ENCODE measurements at places on chromosomes 13 and 19.

DNA sequence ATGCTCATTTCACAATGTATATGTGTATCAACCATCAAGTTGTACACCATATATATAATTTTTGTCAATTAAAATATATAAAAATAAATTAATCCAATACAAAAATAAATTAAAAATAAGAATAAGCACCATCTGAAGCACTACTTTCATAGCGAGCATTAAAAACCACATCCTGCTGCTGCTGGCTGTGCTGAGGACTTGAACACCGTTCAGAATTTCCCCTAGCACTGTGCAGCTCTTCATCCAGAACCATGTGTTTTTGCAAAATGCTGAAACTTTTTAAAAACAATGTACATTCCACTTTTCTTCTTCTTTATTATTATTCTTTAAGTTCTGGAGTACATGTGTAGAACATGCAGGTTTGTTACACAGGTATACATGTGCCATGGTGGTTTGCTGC, 40.0 kb upstream of the FOXO1 start:
- DNase-seq, result no peak

GRCh38 chr13:76929851-76930374, 18.4 kb upstream of the ACOD1 start:
- DNase-seq, result no peak

DNA sequence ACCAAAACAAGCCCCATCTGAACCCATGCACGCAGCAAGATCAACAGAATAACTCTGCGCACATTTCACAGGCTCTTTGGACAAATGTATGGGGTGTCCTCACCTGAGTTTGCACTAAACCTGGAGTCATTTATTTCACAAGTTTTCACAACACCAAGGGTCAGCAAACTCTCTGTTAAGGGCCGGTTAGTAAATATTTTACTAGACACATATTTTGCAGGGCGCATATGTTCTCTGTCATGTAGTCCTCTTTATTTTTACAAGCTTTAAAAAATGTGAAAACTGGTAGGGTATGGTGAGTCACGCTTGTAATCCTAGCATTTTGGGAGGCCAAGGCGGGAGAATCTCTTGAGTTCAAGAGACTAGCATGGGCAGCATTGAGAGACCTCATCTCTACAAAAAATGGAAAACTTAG, 45.5 kb upstream of the DPRX start:
- DNase-seq, result no peak

GRCh38 chr13:108527844-108528243, 101.6 kb upstream of the MYO16 start:
- no peak for DNase-seq

DNA sequence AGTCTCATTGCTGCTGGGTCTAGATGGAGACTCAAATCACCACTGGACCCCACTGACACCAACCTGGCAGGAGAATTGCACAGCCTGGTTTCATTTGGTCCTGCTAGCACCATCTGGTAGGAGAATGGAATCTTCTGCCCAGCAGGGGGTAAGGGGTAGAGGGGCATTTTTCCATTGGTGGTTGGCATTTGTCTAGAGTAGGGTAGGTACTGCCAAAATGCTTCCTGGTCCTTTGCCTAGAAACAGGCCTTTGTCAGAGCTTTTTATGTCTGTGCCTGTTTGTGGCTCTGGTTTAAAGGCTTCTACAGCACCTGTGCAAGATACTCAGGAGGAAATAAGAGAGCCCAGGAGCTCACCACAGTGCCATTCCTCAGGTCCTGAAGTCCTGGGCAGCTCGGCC, 121.3 kb downstream of the KCTD12 start:
- no peak for DNase-seq

DNA sequence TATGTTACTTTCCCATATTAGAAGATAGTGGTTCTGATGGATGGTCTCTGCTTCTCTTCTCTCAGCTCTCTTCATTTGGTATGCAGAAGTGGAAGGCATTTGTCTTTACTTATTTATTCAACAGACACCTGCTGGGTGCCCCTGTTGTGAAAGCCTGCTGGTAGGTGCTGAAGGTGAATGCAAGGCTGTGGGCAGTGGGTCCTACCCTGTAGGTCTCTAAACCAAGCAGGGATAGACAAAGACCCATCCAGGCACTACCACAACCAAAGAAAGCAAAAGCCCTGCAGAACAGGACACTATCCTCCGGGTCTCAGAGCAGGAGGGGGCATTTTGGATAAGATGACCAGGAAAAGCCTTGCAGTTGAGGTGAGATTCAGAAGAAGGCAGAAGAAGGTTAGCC, 106.1 kb downstream of the STARD13 start:
- no peak for DNase-seq

DNA sequence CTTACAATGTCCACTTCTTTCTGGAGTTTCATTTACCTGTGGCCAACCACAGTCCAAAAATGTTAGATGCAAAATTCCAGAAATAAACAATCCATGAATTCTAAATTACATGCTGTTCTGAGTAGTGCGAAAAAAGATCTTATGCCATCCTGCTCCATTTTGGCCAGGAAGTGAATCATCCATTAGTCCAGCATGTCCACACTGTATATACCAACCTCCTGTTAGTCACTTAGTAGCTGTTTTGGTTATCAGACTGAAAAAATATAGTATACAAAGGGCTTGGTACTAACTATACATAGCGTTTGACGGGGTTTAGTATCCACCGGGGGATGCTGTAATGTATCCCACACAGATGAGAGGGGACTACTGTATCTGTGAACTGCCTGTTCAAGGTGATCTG, 618.0 kb upstream of the ARGLU1 start:
- no peak for DNase-seq

GRCh38 chr19:45542234-45542668, 35.0 kb downstream of the VASP start:
- DNase-seq, result no peak

DNA sequence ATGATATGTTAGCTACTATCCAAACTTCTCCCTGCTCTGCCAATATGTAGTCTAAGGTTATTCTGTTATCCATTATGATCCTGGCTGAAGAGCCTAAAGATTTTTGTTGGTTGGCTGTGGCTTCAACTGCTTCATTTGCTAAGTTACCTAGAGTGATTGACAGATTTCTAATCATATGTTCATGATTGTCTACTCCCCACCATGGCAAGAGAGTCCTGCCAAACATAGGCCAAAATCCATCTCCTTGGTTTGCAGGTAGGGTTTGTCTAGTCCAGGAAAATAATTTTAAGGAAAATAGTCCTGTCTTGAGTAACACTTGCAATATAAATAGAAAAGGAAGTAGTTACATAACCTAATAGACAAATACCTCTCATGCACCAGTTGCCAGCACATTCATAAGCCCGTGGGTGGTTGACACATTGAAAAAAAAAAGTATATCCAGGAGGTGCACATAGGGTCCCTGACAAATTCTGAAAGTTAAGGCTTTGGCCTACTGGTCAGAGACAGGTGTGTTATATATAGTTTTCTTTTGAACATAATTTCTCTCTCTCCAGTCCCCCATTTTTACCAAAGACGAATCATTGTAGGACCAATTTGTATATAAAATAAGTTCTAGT, 5.4 kb upstream of the CBY2 start:
- no peak for DNase-seq

DNA sequence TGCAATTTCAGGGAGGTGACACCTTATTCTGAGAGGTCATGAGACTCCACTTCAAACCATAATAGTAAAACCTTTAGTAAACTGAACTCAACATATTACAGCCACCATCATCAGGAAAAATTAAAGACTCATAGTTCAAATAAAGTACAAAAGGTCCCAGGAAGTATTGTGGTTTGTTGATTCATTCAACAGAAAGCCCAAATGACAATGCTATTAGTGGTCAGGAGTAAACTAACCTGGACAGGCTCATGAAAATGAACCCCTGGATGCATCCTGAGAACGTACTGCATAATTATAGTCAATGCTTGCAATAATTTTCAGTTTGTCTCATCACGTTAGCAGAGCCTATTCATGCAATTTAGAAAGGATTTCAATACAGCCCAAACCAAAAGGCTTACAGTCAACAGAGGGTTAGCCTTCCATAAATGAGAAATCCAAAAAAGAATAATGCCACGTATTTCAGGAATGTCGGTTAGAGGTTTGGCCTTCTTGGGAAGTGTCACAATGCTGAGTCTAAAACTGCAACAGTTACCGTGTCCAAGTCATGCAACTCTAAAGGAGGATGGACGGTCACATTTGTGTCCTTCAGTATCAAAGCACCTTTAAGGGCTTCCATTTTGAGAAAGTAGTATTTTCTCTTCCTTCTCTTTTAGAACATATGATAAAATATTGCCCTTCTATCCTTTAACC, 280.8 kb downstream of the ABCC4 start:
- no peak for DNase-seq

- DNase-seq, result no peak
Measured at GRCh38 chr19:31002518-31003244, 346.6 kb downstream of the TSHZ3 start.

DNA sequence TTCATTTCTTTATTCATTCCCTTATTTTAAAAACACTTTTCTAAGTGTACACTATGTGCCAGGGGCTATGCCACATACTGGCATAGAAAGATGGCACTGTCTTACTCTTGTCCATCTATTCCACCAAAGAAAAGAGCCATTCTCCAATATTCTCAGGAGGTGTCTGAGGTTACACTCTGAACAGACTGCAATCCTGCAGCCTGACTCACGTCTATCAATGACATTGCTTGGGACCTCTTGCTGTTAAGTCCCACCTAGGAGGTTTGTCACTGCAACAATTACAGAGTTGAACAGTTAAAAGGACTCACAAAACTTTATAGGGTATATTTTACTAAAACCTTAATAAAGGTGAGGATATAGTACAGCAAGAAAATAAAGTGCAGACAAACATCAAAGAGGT, 512.9 kb upstream of the HTR2A start:
- no peak for DNase-seq

DNA sequence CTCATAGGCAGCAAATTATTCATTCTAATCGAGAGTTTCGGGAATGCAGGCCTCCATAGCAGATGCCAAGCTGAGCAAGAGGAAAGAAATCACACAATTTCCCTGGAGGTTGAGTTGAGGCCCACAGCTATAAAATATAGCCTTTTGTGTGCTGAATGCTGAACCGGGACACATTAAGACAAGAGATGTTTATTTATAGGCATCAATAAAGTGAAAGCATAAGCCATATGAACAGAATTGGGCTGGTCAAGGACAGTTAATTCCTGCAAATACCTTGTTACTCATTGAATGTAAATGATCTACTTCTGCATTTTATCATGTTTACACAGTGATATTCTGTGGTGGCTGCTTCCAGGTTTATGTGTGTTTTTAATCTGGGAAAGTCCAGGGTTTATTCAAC, 461.7 kb downstream of the KLF12 start:
- DNase-seq, result no peak

DNA sequence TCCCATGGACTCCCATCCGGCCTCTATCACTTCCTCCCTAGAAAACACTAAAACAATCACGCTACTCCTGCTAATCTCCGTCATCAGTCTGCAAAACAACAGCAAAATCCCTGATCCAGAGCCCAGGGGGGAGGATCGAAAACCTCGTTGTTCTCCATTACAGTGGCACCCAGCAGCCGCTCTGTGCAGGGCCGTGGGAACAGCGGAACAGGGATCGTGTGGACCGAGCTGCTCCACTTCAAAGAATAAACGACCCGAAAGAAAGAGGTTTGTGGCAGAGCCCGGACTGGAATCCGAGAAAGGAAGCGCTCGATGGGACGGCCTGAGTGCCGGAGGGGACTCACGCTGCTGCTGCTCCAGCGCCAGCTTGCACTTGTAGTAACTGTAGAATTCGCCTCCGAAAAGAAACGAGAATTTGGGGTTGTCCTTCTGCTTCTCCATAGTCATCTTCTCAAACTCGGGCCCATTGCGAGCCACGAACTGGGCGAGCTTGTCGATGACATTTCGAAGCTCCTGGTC, 652 bp downstream of the CHERP start:
- DNase-seq, result peak; percentile 31

GRCh38 chr13:20567881-20568528, 1.0 kb downstream of the IFT88 start:
- no peak for DNase-seq

DNA sequence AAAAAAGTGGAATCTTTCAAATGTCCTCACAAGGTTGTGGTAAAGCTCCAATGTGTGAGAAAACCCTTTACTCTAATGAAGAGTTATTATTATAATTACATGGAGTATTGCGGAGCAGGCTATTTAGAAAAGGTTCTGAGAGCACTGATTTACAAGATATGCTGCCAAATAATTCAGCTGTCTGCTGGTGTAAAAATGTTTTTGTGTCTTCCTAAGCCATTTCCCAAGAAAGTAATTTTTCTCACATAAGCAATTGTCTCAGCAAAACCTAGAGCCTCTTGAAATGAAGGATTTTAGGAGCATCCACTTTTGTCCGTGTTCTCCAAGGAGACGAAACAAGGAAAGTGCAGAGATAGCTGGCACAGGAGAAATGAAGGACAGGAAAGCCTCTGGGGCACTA, 229.6 kb upstream of the STARD13 start:
- no peak for DNase-seq

GRCh38 chr13:40765602-40766001, 5.4 kb downstream of the MRPS31 start:
- DNase-seq, result no peak

- DNase-seq, result no peak
Measured at GRCh38 chr19:1427221-1427920, 10.8 kb upstream of the RPS15 start.

DNA sequence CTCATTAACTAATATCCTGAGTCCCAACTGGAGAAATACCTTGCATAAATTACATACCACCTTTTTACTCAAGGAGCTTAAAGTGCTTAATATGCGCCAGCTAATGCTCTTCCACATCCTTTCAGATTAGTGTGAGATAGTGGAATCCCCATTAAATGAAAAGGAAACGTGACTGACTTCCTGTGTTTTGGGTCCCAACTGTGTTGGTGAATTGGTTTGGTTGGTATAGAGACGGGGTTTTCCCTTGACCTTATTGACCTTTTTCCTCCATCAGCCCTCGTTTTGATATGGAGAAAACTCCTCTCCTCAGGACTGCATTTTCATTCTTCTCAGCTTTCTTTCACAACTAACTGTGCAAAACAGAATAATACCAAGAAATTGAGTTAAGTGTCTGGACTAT, 163.5 kb downstream of the PAN3 start:
- DNase-seq, result no peak

GRCh38 chr13:91622778-91623550, 224.5 kb downstream of the GPC5 start:
- no peak for DNase-seq

DNA sequence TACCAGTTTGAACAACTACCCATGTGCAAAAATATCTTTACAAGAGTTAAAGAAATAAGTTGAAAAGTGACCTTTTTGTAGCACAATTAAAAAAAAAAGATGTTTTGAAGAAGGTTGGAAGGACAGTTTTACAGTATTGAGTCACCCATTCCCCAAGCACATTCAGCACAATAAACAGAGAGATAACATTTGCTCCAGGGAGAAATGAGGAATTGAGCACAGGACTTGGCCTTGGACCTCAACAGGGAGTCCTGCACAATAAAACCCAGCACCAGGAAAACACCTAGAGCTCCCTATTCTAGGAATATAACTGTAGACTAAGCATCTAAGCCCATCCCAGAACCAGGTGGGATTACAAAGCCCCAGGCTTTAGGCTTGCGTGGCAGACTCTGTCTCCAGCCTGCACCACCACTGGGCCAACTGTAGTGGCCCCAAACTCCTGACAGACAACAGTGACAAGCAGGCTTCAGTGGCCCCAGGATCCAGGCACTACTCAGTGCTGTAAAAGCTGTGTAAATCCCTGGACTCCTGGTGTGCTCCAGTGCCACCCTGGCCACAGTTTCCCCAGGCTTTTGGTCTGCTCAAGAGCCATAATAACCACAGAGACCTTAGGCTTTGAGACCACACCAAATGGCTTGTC, 857.2 kb downstream of the SLITRK1 start:
- DNase-seq, result no peak

Measured in Right ventricle myocardium inferior (tissue), 1 donor.